ENCODE measurements at places on chromosomes 7 and 10.

DNA sequence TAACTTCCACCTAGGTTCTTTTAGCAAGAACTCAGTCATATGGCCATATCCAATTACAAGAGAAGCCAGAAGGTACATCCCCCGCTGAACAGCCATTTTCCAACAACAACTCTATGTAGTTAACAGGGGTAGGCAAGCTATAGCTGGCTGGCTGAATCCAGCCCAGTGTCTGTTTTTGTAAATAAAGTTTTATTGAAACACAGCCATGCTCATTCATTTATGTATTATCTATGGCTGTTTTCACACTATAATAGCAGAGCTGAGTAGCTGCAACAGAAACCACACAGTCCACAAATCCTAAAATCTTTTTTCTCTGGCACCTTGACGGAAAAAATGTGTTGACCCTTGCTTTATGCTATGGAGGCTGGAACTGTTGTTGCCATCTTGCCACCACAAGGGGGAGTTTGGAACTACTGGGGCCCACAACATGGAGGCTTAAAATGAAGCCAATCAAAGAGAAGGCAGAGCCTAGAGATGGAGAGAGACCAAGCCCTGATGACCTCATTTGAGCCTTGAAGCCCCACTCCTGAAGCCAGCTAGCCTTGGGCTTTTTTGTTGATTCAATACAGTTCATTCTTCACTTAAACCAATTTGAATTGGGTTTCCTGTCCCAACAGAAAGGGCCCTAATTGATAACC, 33.3 kb upstream of the XPNPEP1 start:
- no peak for DNase-seq

DNA sequence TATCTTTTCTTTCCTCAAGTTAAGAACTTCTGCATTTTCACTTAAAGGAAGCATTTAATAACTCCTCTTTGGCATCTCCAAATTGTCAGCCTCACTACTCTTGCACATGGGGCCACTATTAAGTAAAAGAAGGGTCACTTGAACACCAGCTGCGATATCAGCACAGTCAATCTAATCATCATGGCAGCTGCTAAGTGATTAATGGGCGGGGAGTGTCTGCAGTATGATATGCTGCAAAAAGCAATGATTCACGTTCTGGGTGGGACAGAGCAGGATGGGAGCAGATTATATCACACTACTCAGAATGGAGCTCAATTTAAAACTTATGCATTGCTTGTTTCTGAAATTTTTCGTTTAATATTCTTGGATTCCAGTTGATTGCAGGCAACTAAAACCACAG, 447.4 kb upstream of the PFKP start:
- DNase-seq, result no peak

DNA sequence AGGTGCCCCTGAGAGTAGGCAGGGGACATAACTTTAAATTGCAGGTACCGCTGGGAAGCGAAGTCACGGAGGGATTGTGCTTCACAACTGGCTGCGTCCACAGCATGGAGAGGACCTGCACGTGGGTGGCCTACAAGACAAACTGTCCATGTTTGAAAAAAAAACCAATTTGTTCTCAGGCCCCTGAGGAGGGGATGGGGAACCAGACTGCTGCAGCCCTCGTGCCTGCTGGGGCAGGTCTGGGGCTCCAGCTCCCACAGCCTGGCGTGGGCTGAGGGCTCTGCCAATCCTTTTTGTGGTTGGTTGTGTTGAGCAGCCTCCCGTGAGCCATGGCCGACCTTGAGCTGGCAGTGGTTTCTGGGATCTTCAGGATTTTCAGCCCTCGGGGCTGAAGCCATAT, 9.7 kb downstream of the SFRP5 start:
- DNase-seq, result no peak

- no peak for DNase-seq
These were observed 70.0 kb upstream of the PRSS58 start for GRCh38 chr7:142327628-142328405.

DNA sequence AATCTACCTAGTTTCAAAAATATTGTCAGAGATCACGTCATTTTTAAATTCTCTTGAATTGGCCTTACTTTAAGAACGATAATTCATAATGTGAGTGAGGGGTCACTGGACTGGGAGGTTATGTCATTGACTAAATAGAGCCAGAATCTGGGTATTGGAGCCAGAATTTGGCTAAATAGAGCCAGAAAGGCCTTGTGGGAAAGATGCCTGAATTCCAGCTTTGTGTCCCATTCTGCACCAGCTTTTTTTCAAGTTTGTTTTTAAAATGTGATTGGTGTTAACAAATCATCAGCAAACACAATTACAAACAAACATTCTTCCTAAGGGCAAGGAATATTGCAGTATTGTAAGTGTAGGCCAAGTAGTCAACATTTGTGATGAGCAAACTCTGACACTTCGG, 233.2 kb upstream of the PRKCQ start:
- DNase-seq, result no peak

DNA sequence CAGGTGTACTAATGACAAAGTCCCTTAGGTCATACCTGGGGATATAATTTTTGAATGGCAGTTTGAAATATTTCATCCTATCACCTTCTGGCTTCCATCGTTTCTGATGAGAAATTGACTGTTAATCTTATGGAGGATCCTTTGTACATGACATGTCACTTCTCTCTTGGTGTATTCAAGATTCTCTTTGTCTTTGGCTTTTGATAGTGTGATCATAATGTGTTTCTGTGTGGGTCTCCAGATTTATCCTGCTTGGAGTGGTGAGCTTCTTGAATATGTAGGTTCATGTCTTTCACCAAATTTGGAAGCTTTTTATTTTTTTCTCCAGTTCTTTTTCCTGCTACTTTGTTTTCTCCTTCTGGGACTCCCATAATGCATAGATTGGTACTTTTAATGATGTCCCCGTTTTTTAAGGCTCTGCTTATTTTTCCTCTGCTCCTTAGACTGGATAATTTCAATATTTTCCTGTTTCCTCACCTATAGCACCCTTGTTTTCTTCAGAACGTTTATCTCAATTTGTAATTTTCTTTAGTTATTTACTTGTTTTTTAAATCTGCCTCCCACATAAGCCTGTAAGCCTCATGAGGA, 4.4 kb downstream of the RBM33 start:
- DNase-seq, result no peak

GRCh38 chr7:24049296-24049695, 234.7 kb upstream of the NPY start:
- no peak for DNase-seq

DNA sequence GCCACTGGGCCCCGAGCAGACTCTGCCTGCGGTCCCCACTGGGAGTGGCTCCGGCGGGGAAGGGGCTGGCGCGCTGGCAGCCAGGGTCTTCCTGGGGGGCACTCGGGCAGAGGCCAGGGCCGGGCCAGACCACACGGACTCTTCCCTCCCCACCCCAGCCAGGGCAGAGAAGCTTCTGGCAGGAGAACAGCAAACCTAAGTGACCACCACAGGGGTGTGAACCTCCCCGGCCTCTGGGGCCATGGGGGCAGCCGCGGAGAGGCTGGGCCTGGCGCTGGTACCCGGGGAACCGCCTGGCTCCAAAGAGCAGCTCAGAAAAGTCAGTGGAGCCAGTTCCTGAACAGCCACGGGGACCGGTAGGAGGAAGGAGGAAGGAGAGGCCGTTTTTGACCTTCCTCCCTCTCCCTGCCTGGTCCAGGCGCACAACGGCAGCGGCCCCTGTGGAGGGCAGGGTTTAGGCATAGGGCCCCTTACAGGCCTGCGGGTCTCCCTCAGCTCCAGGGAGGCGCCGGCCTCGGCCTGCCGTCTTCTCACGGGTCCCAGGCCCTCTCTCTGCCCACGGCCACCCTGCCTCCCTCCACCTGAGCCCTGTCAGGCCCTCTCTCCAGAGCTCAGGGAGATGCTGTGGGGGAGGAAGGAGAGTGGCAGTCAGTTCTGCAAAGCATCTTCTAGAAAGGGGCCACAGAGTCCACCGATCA, 51.8 kb downstream of the TMEM209 start:
- no peak for DNase-seq

- DNase-seq, result no peak
These were observed 25.9 kb upstream of the PTPRN2 start for GRCh38 chr7:158613481-158613880.

DNA sequence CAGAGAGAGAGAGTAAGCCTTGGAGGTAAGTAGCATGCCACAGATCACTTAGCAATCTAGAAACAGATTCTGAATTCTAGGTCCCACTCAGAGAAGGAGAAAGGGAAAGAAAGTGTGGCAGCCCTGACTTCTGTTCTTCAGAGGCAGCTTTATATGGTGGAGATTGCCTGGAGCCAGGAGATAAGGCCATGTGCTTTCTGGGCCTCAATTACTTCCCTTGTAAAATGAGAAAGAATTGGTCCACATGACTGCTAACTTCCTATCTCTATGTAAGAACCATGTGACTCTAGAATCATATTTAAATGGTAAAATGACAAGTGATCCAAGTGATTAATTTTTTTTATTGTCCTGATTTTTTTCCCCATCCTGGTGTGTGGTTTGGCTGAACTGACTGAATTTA, 64.1 kb downstream of the HHEX start:
- DNase-seq, result no peak

GRCh38 chr10:16470747-16471146, 33.9 kb downstream of the PTER start:
- no peak for DNase-seq

GRCh38 chr7:27174874-27175625, 930 bp upstream of the HOXA10 start:
- DNase-seq, result no peak

DNA sequence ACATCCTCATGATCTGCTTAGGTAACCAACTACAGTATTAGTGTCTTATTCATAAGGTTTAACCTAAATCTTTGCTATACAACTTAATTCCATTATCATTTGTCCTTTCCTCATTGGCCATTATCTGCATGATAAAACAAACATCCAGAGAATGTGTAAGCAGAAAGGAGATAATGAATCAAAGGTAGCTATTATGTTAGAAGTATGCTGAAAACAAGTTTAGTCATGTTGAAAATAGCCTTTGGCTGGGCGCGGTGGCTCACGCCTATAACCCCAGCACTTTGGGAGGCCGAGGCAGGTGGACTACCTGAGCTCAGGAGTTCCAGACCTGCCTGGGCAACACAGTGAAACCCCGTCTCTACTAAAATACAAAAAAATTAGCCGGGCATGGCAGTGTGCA, 78.2 kb downstream of the NT5C2 start:
- DNase-seq, result no peak

- DNase-seq, result no peak
These were observed 44.8 kb upstream of the ADO start for GRCh38 chr10:62759599-62760175.

GRCh38 chr7:24857623-24858022, 100.4 kb upstream of the GSDME start:
- DNase-seq, result no peak

- no peak for DNase-seq
These were observed 139.3 kb upstream of the KLF6 start for GRCh38 chr10:3924344-3924743.

Data from esophagus squamous epithelium (tissue), 5 donors.